Thoracic aorta endothelial cell (primary cell): ENCODE measurements at places on chromosomes 1 and 21. TPM values are rescaled to one million over a fixed set of nuclear protein-coding genes. Genes with fewer than 3 reads are reported as not detected.

MYOC gene
- total RNA-seq, result not detected in 2 replicates

IER5 gene
- total RNA-seq, result 17.6 and 19.4 TPM in 2 replicates

OR10J4 gene
- not detected in 2 replicates for total RNA-seq

CHI3L1 gene
- 1.7 and 2.9 TPM in 2 replicates for total RNA-seq

SOAT1 gene
- 28.1 and 44.8 TPM in 2 replicates for total RNA-seq

EDEM3 gene
- total RNA-seq, result 54.3 and 56.0 TPM in 2 replicates

ETNK2 gene
- total RNA-seq, result 8.0 and 11.2 TPM in 2 replicates

ESRRG gene
- total RNA-seq, result not detected in 2 replicates

IL12RB2 gene
- not detected in 2 replicates for total RNA-seq

CA6 gene
- total RNA-seq, result not detected in 2 replicates

TTC39A gene
- 1.2 and 1.6 TPM in 2 replicates for total RNA-seq

PRDM16 gene
- 0.13 and 3.9 TPM in 2 replicates for total RNA-seq

PGBD5 gene
- under 0.01 and 0.07 TPM in 2 replicates for total RNA-seq

GPR153 gene
- 1.1 and 1.5 TPM in 2 replicates for total RNA-seq

AGT gene
- not detected in 2 replicates for total RNA-seq

GNPAT gene
- total RNA-seq, result 69.0 and 81.2 TPM in 2 replicates

CACNA1S gene
- total RNA-seq, result not detected in 2 replicates

PEAR1 gene
- total RNA-seq, result 45.9 and 50.5 TPM in 2 replicates

C8A gene
- not detected in 2 replicates for total RNA-seq

FCRL1 gene
- total RNA-seq, result not detected in 2 replicates

RPTN gene
- not detected in 2 replicates for total RNA-seq

SYT6 gene
- not detected in 2 replicates for total RNA-seq

MYOG gene
- not detected in 2 replicates for total RNA-seq

ATAD3C gene
- not detected in 2 replicates for total RNA-seq

CFHR1 gene
- not detected in 2 replicates for total RNA-seq

FNDC10 gene
- 0.65 and 0.80 TPM in 2 replicates for total RNA-seq

S100A2 gene
- 2.4 and 3.1 TPM in 2 replicates for total RNA-seq

L1TD1 gene
- total RNA-seq, result not detected in 2 replicates

SH2D5 gene
- 0.80 and 2.8 TPM in 2 replicates for total RNA-seq

AQP10 gene
- total RNA-seq, result 0.13 TPM in 1 of 2 replicates, not detected in the other

S100A3 gene
- total RNA-seq, result 0.53 and 0.79 TPM in 2 replicates

PPFIA4 gene
- total RNA-seq, result 0.29 and 1.5 TPM in 2 replicates

ADAR gene
- 141 and 148 TPM in 2 replicates for total RNA-seq

TINAGL1 gene
- total RNA-seq, result 329 and 456 TPM in 2 replicates

DNASE2B gene
- total RNA-seq, result not detected in 2 replicates

CCDC24 gene
- total RNA-seq, result 1.9 and 2.4 TPM in 2 replicates

HAO2 gene
- not detected in 2 replicates for total RNA-seq

SORT1 gene
- total RNA-seq, result 12.9 and 21.2 TPM in 2 replicates

CDC42 gene
- 851 and 886 TPM in 2 replicates for total RNA-seq

STUM gene
- not detected in 2 replicates for total RNA-seq

C1QTNF12 gene
- 1.1 TPM in 1 of 2 replicates, not detected in the other for total RNA-seq
